ENCODE measurements at places on chromosomes 2 and 18.

DNA sequence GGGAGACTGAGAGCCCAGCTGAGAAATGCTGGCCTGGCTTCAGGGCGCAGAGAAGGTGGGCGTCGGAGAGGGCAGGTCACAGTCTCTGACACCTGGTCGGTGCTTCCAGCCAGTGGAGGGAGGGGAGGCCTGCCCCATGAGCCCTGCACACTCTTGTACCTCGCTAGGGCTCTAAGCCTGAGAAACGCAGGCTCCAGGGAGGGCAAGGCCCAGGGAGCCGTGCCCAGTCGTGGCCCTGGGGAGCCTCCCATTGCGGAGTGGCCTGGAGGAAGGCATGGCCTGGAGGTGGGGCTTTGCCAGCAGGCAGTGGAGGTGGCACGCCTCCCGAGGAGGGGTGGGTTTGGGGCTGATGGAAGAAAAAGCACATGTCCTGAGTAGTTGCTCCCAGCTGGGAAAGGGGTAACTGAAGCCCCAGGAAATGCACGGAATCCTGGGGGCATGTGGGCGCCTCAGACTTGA, 39.0 kb downstream of the MTERF4 start:
- DNase-seq, result no peak

DNA sequence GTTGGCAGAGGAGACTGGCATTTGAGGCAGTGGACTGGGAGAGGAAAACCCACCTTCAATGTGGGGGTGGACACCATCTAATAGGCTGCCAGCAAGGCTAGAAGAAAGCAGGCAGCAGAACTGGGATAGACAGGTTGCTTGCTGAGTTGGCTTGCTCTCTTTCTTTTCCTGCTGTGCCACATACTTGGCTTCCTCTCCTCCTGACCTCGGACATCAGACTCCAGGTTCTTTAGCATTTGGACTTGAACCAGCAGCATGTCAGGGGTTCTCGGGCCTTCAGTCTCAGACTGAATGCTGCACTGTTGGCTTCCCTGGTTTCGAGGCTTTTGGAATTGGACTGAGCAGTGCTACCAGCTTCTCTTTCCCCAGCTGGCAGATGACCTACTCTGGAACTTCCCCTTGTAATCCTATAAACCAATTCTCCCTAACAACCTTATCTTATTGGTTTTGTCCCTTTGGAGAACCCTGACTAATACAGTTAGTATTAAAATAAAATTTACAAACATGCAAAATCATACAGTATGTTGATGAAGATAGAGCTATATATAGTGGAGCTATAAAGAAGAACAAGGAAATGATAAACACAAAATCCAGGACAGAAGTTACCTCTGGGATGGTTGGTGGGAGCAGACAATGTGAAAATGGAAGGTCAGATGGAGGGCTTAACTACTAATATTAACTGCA, 15.9 kb downstream of the DSEL start:
- DNase-seq, result no peak

DNA sequence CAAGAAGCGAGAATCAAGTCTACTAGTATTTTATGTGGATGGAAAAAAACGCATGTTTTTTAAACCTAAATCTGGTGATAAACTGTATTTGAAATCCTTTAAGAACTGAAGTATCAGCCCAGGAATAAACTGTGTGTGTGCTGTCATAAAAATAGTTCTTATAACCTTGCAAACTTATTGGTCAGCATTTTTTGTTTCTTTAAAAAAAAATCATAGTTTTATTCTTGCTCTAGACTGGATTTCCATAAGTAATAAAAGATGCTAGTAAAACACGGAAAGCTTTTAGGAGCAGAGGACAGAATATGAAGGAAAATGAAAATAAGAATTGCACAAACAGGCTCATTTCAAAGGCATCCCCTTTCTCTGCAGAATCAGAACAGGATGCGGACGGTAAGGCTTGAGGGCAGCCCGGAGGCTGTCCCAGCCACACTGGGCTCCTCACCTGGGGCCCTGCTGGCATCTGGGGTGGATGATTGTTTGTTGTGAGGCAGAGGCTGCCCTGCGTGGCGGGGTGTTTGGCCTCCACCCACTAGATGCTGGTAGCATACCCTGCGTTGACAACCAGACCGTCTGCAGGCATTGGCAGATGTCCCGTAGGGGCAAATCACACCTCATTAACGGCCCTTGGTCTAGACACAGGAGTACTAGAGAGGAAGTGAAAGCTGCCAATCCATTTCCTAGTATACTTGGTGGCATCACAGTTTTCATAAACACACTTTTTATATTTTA, 52.5 kb downstream of the MBP start:
- no peak for DNase-seq

DNA sequence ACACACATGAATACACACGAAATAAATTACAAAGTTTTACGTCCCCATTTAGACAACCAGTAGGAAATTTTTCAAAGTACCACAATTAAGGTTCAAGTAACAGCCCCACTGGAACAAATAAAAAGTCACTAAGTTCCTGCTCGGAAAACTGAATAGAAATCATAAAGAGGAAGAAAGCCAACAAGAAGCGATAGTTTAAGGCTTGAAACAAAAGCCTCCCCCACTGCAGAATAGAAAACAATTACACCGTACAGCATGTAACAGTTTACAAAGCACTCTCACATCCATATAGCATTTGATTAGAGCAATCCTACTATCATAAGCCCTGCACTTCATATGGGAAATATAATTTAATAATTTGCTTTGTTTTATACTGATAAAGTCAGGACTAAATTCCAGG, 15.5 kb downstream of the KLF7 start:
- no peak for DNase-seq

- no peak for DNase-seq
These were observed 20.6 kb upstream of the EXOC6B start for GRCh38 chr2:72846171-72847095.

DNA sequence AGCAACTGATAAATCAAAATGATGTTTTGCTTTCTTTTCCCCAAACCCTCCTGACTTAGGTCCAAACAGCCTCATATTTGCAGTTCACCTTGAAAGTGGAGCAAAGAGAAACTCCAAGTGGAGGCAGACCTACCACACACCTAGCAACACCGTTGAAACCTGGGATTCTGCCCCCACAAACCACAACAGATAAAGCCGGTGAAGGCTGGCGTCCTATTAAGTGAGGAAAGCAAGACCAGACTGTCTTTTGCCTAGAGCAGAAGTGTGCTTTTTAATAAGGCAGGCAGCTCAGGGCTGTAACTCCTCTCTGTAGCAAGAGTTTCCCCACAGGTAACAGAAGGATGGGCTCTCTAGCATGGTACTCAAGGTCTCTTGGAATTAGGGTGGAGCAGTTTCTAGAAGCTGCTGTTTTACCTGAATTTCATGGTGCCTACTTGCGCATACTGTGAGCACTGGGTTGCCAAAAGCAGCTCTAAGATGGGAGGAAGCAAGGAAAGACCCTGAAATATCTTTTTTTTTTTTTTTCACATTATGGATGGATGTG, 336.9 kb downstream of the BCL11A start:
- DNase-seq, result no peak

Measured in cardiac septum (tissue), 1 donor.